ENCODE measurements at places on chromosomes 16 and 17. TPM values are rescaled to one million over a fixed set of nuclear protein-coding genes. Genes with fewer than 3 reads are reported as not detected.

The KDM6B gene
- total RNA-seq, result 12.0 TPM

The TERB1 gene
- total RNA-seq, result not detected

The CSH2 gene
- not detected for total RNA-seq

The PRR11 gene
- 61.8 TPM for total RNA-seq

The UBE2I gene
- total RNA-seq, result 145 TPM

The SLC5A10 gene
- total RNA-seq, result not detected

The GINS3 gene
- total RNA-seq, result 13.4 TPM

The PLA2G10 gene
- total RNA-seq, result not detected

The DNAH9 gene
- not detected for total RNA-seq

The SLC4A1 gene
- not detected for total RNA-seq

The CIBAR2 gene
- not detected for total RNA-seq

The CARD14 gene
- total RNA-seq, result 0.13 TPM

The SCN4A gene
- under 0.01 TPM for total RNA-seq

The TBX21 gene
- total RNA-seq, result not detected

The P2RX5 gene
- total RNA-seq, result 13.2 TPM

The ASIC2 gene
- 1.4 TPM for total RNA-seq

The ADAMTS18 gene
- 1.4 TPM for total RNA-seq

The PDIA2 gene
- total RNA-seq, result not detected

The COL1A1 gene
- 4,416 TPM for total RNA-seq

The MLYCD gene
- total RNA-seq, result 1.3 TPM

The TPSG1 gene
- not detected for total RNA-seq

The KRTAP9-2 gene
- not detected for total RNA-seq

The RPRML gene
- not detected for total RNA-seq

The KRT33B gene
- not detected for total RNA-seq

The TP53TG3C gene
- total RNA-seq, result not detected

The MRPL38 gene
- total RNA-seq, result 45.3 TPM

The GLIS2 gene
- 73.4 TPM for total RNA-seq

The FLYWCH1 gene
- 54.1 TPM for total RNA-seq

The ABAT gene
- 3.9 TPM for total RNA-seq

The HEATR9 gene
- total RNA-seq, result not detected

Data from mesangial cell (primary cell).